ENCODE measurements at places on chromosomes 11 and 22. TPM values are rescaled to one million over a fixed set of nuclear protein-coding genes. Genes with fewer than 3 reads are reported as not detected.

Gene SMIM35
- total RNA-seq, result not detected

Gene PNPLA5
- total RNA-seq, result not detected

Gene TMEM121B
- total RNA-seq, result under 0.01 TPM

Gene MEI1
- total RNA-seq, result 0.46 TPM

Gene MYBPC3
- not detected for total RNA-seq

Gene XRCC6
- total RNA-seq, result 296 TPM

Gene MMP13
- total RNA-seq, result not detected

Gene MN1
- total RNA-seq, result 0.85 TPM

Gene GNAZ
- 3.7 TPM for total RNA-seq

Gene DRG1
- total RNA-seq, result 85.8 TPM

Gene TIRAP
- total RNA-seq, result 3.0 TPM

Gene RIMBP3C
- total RNA-seq, result 0.14 TPM

Gene FOLR1
- total RNA-seq, result not detected

Gene RBM4
- total RNA-seq, result 119 TPM

Gene PIK3C2A
- 44.2 TPM for total RNA-seq

Gene JHY
- total RNA-seq, result 1.7 TPM

Gene MPEG1
- total RNA-seq, result not detected

Gene TRIM51
- total RNA-seq, result not detected

Gene VPREB1
- total RNA-seq, result not detected

Gene KCNK7
- total RNA-seq, result 0.43 TPM

Gene DYNC2H1
- total RNA-seq, result 71.3 TPM

Gene PLAAT4
- total RNA-seq, result 15.8 TPM

Gene INS
- total RNA-seq, result not detected

Gene NXPE2
- total RNA-seq, result 0.14 TPM

Gene LDLRAD3
- 4.3 TPM for total RNA-seq

All from smooth muscle cell of bladder (primary cell).